Activated CD8-positive, alpha-beta T cell treated with anti-CD3 and anti-CD28 coated beads, Interleukin-2, amount 10 ng/mL, durations not matched to agents 7 days and 5 days (primary cell): ENCODE measurements at places on chromosomes 6 and 20.

DNA sequence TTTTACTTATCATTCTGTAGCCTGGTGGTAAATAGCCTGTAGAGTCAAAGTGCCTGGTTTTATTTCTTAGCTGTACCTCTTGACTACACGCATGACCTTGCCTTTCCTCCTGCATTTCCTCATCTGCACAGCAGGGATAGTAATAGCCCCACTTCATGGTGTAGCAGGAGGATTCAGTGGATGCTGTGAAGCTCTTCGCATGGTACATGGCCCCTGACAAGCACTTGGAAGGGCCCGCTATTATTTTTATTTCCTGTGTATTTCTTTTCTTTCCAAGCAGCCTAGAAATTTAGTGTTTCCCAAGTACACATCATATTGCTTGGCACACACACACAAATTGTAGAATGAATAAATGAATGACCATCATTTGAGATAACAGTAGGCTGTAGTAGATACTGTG lies 547.2 kb downstream of the CDH26 start:
- no peak for DNase-seq

DNA sequence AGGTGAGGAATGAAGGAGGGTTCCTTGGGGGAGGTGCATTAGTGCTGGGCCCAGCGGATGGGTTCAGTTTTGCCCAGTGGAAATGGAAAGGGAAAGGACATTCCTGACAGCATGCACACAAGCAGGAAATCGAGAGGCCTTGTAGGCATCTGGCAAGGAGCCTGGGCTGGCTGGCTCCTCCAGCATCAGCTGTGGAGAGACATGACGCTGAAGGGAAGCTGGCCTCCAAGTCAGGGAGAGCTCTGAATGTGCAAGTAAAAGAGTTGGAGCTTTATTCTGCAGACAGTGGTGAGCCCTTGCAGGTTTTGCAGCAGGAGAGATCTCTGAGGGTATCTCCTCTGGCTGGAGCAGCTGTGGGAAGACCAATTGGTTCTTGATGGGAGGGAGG lies 154.3 kb downstream of the MRPL14 start:
- DNase-seq = no peak

- no peak for DNase-seq
These were observed 150.0 kb downstream of the QKI start for GRCh38 chr6:163564534-163564933.

DNA sequence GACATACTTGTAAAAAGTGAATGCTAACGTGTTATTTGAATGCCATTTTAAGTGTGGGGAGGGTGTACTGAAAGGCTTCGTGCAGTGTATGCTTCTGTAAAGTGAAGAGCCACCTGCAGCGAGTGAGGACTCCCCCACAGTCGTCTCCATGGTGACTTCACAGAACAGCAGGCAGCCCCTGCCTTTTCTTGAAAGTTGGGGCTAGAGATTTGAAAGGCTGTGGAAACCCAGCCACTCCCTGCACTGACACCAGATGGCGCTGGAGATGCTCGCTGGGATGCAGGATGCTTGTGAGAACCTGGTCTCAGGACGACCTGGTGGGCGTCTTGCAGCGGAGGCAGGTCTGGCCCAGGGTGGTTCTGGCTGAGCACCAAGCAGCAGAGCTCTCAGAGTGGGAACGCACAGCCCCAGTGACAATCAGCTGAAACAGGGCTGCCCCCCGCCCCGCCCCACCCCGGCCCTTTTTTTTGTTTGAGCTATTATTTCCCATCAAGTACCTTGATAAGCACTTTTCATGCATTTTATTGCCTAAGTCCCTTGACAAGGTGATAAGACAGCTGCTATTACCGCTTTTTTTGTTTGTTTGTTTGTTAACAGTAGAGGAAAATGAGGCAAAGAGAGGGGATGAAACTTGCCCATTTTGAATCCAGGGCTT lies 150.3 kb downstream of the SYCP2 start:
- DNase-seq = peak; percentile 59

DNA sequence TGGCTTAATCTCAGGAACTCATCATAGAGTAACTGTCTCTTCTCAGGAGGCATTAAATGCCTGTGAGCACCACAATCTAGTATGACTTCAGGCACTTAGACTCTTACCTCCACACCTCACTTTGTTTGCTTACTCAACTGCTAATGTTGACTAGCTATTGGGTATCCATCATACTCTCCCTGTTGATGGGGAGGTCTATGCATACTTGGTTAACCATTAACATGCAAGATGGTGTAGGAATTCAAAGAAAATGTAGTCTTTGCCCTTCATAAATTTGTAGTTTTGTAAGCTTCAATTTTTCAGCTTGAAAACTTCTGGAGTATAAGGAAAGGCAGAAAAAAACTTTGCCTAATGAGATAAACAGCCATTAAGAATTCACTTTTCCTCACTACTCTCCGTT lies 501.0 kb upstream of the MARCKS start:
- no peak for DNase-seq

DNA sequence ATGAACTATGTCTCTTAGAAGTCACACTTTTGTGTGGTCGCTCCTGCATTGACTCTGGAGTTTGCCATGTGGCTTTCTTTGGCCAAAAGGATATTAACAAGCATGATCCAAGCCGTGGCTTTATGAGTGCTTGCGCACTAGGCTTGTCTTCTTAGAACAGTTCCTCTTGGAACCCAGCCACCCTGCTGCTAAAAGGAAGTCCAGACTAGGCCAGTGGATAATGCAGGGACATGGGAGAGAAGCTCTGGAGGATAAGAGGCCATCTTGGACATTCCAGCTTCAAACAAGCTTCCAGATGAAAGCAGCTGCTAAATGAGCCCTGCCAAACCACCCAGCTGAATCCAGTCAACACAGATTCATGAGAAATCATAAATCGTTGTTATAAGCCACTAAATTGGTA lies 346.4 kb downstream of the CDC5L start:
- no peak for DNase-seq

- no peak for DNase-seq
These were observed 158.6 kb upstream of the MLN start for GRCh38 chr6:33962246-33963027.

- DNase-seq = no peak
These were observed 279.8 kb downstream of the CDH26 start for GRCh38 chr20:60237981-60238380.

DNA sequence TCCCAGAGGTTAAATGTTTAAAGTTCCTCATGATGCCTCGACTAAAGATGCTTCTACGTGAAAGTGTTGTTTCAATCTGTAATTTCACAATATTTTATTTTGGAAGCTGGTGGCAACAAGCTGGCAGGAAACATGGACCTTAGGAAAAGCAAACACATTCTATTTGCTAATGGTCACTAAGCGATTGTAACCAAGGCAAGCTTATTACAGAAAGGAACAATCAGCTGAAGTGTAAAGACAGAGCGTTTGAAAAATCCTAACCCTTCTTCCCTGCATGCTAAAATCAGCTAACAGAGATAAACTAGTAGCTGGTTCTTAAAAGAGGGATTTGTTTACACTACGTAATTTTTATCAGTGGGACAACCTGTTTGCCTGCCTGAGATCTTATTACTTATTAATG lies 50.0 kb downstream of the IL20RA start:
- DNase-seq = no peak

DNA sequence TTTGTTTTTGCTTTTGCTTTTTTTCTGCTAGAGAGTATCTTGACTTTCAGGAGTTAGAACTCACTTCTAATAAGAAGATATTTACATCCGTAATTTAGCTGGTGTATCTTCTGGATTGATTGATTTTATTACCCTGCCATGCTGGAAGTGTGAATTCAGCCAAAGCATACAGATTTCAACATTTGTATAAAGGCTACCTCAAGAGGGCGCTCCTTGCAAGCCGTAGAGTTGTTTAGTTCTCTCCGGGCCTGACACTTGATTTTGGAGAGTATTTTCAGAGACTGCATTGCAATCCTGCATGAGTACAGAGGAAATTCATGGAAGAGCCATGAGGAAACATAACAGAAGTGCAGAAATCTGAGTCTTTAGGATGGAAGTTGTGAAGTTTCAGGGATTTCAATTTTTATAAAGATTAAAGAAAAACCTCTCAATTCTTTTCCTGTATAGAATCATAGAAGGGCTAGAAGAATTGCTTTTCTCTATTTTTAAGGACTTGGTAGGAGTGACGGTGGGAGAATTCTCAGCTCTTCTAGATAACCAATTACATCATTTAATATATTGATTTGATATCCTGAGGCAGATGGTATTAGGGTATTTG lies 66.7 kb upstream of the TIAM2 start:
- DNase-seq = peak; percentile 80

DNA sequence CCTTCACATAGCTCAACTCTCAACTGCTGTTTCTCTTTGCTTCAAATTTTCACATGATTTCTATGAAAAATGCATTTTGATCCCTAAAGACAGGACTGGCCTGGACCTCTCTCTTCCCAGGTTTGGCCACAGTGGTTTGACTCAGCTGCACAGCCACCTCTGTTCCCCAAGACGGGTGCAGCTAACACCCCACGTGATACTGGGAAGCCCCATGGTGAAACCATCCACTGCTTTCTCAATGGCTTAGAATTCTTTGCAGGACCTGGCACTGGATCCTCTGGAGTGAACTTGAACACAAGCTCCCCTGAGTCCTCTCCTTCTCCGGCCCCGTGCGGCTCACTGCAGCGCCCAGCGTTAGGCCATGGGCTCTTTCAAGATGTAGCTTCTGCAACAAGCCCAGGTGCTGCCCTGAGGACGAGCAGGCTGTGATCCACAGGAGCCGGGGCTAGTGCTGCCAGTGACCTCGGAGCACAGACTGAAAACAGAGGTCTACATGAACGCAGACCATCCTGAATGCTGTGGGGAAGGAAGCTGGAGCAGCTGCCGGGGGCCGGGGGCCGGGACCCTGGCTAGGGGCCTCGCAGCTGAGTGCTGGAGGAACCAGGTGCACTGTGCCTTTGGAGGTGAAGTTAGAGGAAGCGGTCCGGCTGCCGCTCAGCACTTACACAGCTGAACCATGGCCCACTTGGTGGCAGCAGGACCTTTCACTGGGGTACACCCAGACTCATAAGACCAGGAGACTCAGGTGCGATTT lies 58.8 kb upstream of the MPC1 start:
- DNase-seq = no peak

DNA sequence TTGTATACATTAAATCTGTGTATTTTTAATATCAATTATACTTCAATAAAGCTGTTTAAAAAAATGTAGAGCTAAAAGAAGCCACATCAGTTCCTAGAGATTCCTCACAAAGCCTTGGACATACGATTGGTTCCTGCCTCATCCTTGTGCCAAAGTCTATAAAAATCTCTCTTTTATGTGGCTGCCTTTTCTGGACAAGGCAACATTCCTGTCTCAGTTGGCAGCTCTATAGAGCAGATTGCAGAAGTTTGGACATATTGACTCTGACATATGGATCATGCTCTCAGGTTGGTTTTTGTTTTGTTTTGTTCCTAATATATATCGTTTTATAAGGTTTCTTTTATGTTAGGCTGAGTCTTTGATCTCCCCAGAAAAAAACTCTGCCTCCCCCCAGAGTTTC lies 148.9 kb downstream of the MAFB start:
- DNase-seq = no peak

- no peak for DNase-seq
These were observed 38.9 kb upstream of the TMEM14A start for GRCh38 chr6:52632011-52632410.

- DNase-seq = no peak
These were observed 420.6 kb upstream of the MMS22L start for GRCh38 chr6:97703661-97704060.

- no peak for DNase-seq
These were observed 656.0 kb downstream of the KIF16B start for GRCh38 chr20:15917283-15917682.

GRCh38 chr20:63658749-63659187 lies 656 bp downstream of the RTEL1 start:
- no peak for DNase-seq

- no peak for DNase-seq
These were observed 223.3 kb downstream of the UNC5CL start for GRCh38 chr6:40815731-40816130.

- DNase-seq = no peak
These were observed 74.0 kb upstream of the ADGRF1 start for GRCh38 chr6:47116086-47116485.

DNA sequence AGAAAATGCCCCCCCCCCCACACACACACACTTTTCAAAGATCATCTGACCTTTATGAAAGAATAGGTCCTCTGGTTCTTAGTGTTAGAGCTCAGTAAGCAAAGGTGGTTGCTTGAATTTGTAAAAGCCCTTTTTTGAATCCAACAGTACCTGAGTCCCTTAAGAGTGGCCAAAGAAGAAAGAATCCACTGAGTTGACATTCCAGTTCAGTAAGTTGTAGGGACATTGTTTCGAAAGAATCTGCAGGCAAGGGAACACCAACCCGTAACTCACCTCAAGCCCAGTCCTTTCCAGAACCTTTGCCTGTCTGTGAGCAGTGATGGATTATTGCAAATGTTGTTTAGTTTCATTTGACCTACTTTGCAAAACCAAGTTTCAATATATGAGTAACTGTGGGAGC lies 64.2 kb upstream of the MAP3K4 start:
- DNase-seq = no peak

DNA sequence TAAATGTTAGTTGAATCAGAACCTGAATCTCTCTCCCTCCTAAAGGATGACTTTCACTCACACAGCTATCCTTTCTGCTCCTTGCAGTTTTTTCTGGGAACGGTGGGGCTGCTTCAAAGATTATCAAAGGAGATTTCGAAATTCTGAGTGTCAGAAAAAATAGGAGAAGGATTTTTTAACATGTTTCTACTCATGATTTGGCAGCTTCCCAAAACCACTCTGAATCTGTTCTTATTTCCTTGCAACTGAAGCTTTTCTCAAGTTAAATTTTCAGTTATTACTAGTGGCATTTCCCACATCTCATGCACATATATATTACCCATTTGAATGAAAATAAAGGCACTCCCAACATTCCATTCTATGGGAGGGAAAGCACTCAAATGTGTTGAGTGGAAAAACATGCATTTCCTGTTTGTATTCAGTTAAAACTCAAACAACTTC lies 123.6 kb downstream of the LCA5 start:
- DNase-seq = no peak

GRCh38 chr6:82989736-82990290 lies 75.8 kb downstream of the UBE3D start:
- DNase-seq = no peak

DNA sequence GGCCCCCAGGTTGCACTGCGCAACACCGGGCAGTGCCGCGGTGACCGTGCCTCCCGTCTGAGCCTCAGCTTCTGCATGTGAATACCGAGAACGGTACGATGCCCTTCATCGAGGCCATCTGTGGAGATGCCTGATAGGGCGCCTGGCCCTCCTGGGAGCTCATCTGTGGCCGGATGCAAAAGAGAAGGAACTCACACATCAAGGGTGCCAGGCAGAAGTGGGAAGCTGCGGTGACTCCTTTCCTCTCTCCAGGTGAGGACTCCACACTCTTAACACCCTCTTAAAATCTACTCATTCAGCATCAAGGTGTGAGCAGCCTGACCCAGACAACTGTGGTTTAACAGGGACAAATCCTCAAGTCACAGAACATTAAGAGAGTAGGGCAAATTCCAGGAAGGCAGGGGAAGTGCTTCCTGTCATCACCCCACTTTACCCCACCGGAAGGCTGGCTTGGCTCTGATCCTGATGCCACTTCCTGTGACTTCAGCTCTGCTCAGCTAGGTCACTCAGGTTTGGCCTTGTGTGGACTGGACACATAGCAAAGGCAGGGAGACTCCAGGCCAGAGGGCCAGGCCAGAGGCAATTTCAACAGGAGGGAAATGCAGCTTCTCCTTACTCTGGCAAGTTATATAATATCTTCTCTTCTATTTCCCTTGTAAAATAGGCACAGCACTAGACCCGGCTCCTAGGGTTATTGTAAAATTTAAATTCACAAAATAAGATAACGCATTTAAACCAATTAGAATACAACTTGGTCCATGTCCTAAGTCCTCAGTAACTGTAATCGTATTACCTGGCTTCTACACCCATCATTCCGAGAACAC lies 69.4 kb downstream of the CPNE5 start:
- peak; percentile 66 for DNase-seq

- DNase-seq = no peak
These were observed 54.4 kb upstream of the MYB start for GRCh38 chr6:135126729-135127128.
